ENCODE measurements at places on chromosomes 6 and 20. TPM values are rescaled to one million over a fixed set of nuclear protein-coding genes. Genes with fewer than 3 reads are reported as not detected.

Gene LST1
- not detected for total RNA-seq

Gene SLC29A1
- total RNA-seq, result 5.8 TPM

Gene CDH4
- 0.81 TPM for total RNA-seq

Gene ZBTB46
- total RNA-seq, result 0.81 TPM

Gene SPEF1
- total RNA-seq, result not detected

Gene SLC52A3
- total RNA-seq, result not detected

Gene IP6K3
- total RNA-seq, result 0.32 TPM

Gene TRMT11
- 25.0 TPM for total RNA-seq

Gene APOBEC2
- total RNA-seq, result not detected

Gene GSTA5
- not detected for total RNA-seq

Gene SUN5
- not detected for total RNA-seq

Gene BMP2
- 0.73 TPM for total RNA-seq

Gene KIF25
- total RNA-seq, result 0.32 TPM

Gene ZNF311
- 1.6 TPM for total RNA-seq

Gene CFAP206
- not detected for total RNA-seq

Gene SAPCD1
- 0.61 TPM for total RNA-seq

Gene CMTR1
- 41.1 TPM for total RNA-seq

Gene SPATA25
- 0.97 TPM for total RNA-seq

Gene PRND
- under 0.01 TPM for total RNA-seq

Gene SLC17A1
- not detected for total RNA-seq

Gene EFCAB8
- total RNA-seq, result under 0.01 TPM

Gene LHFPL5
- not detected for total RNA-seq
